T-cell (primary cell): ENCODE measurements at places on chromosomes 2 and 18.

- H3K36me3 ChIP-seq, result no peaks in the 10 kb centered on the region
- no peaks in the 10 kb centered on the region for H3K27me3 ChIP-seq
- H3K27ac ChIP-seq, result no peak overlapping the region
- peaks cover 9% of the 10 kb centered on the region for H3K4me1 ChIP-seq
Observed at GRCh38 chr2:207223051-207223450, 57.3 kb upstream of the KLF7 start.

- no peaks in the 10 kb centered on the region for H3K36me3 ChIP-seq
- no peak overlapping the region for H3K4me3 ChIP-seq
- DNase-seq, result no peak
Observed at GRCh38 chr2:99700482-99701398, 210.9 kb upstream of the REV1 start.

DNA sequence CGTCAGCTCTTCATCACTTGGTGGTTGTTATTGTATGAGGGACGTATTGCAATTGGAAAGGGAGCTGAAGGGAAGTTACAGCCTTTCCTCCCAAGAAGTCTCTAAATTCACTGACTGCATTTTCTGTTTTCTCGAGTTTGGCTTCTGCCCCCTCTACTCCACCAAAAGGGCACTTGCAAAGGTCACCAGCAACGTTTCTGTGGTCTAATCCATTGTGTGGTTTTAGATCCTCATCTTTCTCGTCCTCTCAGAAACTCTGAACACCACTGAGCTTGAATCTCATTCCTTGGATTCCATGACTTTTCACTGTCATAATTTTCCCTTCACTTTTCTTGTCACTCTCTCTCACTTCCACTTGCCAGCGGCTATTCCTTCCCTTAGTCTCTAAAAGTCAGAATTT lies 308.0 kb downstream of the AFF3 start:
- no peaks in the 10 kb centered on the region for H3K4me1 ChIP-seq
- peaks cover 3% of the 10 kb centered on the region for H3K27me3 ChIP-seq
- no peak overlapping the region for H3K27ac ChIP-seq
- no peak for DNase-seq

DNA sequence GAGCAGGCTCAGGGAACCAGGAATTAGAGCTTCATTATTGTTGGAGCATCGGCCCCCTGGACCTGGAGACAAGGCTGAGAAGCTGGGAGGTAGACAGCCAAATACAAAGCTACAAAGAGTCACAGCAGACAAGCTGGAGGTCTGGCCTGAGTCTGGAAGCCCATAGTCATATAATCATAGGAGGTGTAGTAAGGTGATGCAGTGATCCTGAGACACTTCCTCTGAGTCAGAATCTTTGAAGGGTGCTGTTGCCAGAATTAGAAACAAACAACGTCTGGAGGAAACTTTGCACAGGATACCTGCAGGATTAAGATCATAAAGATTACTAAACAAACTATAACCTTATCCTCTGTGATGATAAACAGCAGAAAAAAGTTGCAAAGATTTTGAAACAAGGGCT lies 213.8 kb downstream of the DSC3 start:
- H3K4me1 ChIP-seq, result no peaks in the 10 kb centered on the region
- H3K36me3 ChIP-seq, result no peaks in the 10 kb centered on the region
- H3K4me3 ChIP-seq, result no peak overlapping the region
- no peak overlapping the region for H3K27ac ChIP-seq
- DNase-seq, result no peak
- no peaks in the 10 kb centered on the region for H3K27me3 ChIP-seq

DNA sequence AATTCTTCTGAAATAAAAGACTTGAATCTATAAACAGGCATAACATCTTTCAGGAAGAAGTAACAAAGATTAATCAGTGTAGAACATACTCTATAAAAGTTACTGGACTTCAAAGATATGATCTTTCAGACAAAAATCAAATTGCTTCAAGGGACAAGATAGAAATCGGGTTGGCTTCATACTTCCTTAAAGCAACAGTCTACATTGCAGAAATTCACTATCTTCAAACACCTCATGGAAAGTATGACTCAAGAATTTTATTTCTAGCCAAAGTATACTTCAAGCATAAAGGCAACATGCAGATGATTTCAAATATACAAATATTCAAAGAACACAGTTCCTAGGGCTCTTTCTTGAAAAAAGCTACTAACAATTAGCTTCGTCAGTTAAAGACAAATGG lies 240.7 kb downstream of the SRBD1 start:
- no peaks in the 10 kb centered on the region for H3K36me3 ChIP-seq
- DNase-seq, result no peak
- peaks cover 2% of the 10 kb centered on the region for H3K27me3 ChIP-seq
- no peak overlapping the region for H3K4me3 ChIP-seq

- no peak for DNase-seq
- no peak overlapping the region for H3K4me3 ChIP-seq
- H3K4me1 ChIP-seq, result no peaks in the 10 kb centered on the region
- no peaks in the 10 kb centered on the region for H3K27me3 ChIP-seq
- no peaks in the 10 kb centered on the region for H3K36me3 ChIP-seq
- H3K27ac ChIP-seq, result no peak overlapping the region
Observed at GRCh38 chr18:13406736-13407135, 188.2 kb downstream of the LDLRAD4 start.

- H3K4me3 ChIP-seq, result no peak overlapping the region
- H3K27me3 ChIP-seq, result no peaks in the 10 kb centered on the region
- no peaks in the 10 kb centered on the region for H3K4me1 ChIP-seq
Observed at GRCh38 chr2:211730215-211730614, 808.4 kb downstream of the ERBB4 start.

DNA sequence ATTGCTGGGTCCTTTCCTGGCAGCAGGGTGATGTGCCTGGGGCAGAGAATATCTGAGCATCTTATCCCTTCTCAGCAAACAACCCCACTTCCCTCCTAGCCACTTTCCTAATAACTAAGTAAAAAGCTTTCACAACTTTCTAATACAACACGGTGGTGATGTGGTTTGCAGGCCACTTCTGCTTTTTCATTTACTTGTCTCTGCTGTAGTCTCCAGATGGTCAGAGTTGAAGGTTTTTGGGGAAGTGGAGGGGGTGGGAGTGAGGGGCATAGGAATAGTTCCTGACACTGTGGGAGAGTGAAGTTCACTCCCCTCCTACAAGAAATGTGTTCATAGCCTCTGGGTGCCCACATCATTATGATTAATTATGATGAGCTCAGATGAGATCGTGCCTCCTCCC lies 11.6 kb downstream of the OXER1 start:
- H3K4me1 ChIP-seq, result no peaks in the 10 kb centered on the region
- H3K36me3 ChIP-seq, result peaks cover 15% of the 10 kb centered on the region
- no peaks in the 10 kb centered on the region for H3K27me3 ChIP-seq
- H3K27ac ChIP-seq, result no peak overlapping the region
- H3K4me3 ChIP-seq, result no peak overlapping the region
- no peak for DNase-seq

DNA sequence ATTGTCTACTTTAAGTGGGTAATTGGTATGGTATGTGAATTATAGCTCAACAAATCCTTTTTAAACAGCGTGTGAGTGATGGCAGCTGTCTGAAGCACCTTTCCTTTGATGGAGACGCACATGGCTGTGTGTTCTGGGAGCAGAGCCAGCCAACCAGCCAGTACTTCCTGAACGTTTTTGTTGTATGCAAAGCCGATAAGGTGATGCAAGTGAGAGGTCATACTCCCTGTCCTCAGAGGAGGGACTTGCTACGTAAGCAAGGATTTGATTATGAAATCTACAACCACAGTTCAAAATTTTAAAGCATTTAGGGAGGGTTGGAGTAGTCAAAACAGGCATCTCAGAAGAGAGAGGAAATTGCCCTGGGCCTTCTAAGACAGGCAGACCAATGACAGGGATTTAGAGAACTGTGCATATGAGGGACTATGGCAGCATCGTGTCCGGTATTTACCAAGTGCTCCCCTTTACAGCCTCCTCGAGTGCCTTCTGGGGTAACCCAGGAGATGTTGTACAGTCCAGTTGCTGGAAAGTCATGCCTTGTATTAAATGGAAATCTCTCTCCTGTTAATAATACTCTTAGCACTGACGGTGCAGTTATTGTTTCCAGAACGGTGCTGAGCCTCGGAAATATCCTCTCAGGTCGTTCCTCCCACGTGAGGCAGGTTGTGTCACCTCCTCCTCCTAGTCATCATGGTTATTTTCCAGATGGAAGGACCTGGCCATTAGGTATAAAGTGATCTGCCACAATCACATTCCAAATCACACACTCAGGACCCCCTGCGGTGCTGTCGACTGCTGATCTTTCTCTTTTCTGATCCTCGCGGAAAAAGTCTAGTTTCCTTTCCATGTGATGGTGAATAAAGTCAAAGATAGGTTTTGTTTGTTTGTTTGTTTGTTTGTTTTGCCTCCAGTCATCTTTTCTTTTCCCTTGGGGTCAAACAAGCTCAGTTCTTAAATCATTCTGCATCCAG lies 28.4 kb downstream of the ARHGEF4 start:
- no peaks in the 10 kb centered on the region for H3K27me3 ChIP-seq
- H3K4me3 ChIP-seq, result no peak overlapping the region
- H3K36me3 ChIP-seq, result no peaks in the 10 kb centered on the region
- H3K4me1 ChIP-seq, result no peaks in the 10 kb centered on the region
- H3K27ac ChIP-seq, result no peak overlapping the region

- no peak overlapping the region for H3K27ac ChIP-seq
- no peaks in the 10 kb centered on the region for H3K36me3 ChIP-seq
- no peak overlapping the region for H3K4me3 ChIP-seq
- H3K27me3 ChIP-seq, result peaks cover 20% of the 10 kb centered on the region
Observed at GRCh38 chr2:207763303-207763917, 6.3 kb downstream of the FZD5 start.

DNA sequence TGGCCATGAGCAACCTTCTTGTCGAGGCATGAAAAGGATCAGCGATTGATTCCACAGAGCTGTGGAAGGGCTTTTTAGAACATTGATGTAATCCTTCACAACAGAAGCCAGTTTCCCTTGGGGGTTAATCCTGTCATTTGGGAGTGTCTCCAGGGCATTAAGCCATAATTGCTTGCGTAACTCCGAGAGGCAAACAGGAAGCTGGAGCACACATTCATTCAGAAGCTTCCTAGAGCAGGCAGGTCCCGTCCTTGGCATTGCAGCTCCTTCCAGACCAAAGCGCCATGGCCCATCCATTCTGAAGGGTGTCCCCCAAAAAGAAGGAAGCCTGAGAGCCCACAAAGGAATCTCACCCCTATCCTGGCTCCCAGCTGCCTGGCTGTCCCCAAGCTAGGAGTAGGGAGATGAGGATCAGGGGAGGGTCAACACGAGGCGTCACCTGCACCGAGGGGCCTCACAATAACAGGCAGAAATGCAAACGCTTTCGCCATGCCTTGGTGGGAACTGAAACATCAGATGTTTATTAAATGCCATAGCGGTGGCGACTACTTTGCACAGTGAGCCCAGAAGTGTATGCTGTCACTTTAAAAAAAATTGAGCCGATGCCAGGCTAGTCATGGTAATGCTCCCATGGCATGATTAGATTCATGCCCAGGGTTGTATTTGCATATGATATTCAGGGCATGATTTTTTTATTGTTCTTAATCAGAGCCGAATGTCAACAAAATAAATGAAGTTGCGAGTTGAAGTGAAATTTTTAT lies 339.4 kb downstream of the BCL11A start:
- H3K4me1 ChIP-seq, result no peaks in the 10 kb centered on the region
- no peak overlapping the region for H3K4me3 ChIP-seq
- no peaks in the 10 kb centered on the region for H3K36me3 ChIP-seq
- no peak overlapping the region for H3K27ac ChIP-seq
- DNase-seq, result no peak
- H3K27me3 ChIP-seq, result no peaks in the 10 kb centered on the region

DNA sequence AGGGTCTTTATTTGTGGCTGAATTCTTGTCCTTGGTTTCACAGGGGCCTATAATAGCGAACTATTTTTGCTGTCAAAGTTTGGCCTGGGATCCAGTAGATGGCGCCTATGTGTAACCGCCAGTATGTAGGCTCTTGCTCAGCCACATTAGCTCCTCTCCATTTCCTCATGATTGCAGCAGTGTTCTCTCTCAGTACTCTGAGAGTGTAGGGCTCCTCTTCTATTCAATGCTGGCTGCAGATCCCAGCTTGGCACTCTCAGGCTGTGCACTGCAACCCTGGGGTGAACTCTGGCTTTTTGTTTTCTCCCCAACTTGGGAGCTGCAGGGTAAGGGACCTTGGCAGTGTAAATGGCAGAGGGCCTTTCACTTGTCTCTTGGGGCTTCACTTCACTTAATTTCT lies 344.6 kb upstream of the CHAC2 start:
- no peak overlapping the region for H3K4me3 ChIP-seq
- DNase-seq, result no peak
- no peaks in the 10 kb centered on the region for H3K36me3 ChIP-seq
- H3K27ac ChIP-seq, result no peak overlapping the region
- H3K4me1 ChIP-seq, result no peaks in the 10 kb centered on the region

DNA sequence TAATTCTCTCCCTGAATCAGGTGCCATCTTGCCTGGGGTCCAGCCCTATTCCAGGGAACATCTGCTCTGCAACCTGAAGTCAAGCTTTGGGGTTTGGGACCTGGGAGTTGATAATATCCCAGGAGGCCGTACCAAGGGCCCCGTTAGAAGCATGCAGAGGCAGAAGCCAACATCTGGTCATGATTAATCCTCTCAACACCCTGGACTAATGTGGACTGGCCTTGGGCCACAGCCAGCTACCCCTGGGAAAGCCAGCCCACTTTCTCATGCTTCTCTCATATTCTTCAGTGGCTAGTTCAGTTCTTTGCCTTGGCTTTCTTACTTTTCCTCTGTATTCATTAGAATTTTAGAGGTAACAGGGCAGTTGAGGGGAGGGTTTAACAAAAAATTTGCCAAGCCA lies 515.6 kb upstream of the NRP2 start:
- H3K27me3 ChIP-seq, result no peaks in the 10 kb centered on the region

DNA sequence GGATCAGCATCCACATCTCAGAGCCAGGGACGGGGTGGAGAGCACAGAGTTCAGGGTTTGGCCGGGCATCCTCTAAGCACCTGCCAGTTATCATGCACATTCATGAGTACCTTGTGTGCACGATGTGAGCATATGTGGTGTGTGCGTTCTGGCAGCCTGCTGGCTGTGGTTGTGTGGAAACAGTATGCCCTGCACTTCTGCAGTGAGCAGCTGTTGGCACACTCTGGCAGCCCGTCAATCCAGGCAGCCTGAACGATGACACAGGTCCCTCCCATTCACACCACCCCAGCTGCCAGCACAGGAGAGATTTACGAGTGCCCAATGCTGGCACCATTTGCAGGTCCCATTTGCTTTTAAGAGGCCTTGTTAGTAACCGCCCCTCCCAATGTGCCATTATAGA lies 74.2 kb downstream of the CD8B2 start:
- H3K27ac ChIP-seq, result no peak overlapping the region
- H3K4me1 ChIP-seq, result peaks cover 3% of the 10 kb centered on the region
- no peak for DNase-seq
- H3K27me3 ChIP-seq, result no peaks in the 10 kb centered on the region
- H3K36me3 ChIP-seq, result no peaks in the 10 kb centered on the region

DNA sequence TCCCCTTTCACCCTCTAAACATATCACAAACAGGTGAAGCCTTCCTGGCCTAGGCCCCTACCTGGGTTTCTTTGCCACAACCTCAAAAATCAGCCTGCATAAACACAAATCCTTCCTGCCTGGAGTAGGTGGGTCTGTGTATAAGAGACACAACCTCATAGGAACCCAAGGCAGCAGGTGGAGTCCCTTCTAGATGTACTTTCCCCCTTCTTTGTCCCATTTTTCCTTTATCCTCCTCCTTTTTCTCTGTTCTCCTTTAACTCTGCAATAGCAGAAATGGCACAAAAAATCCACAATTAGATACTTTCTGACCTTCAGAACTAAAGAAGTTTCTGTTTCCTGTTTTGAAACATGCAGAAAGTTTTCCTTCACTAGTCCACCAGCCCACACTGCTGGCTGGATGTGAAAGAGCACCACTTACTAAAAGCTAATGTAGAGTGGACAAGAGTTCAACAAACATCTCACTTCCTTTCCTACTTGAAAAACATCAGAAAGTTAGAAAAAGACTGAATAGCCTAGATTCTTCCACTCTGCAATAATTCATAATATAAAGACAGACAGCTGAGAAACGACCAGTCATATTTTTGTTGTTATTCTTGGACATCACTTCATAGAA lies 11.2 kb downstream of the SLC40A1 start:
- H3K27ac ChIP-seq, result no peak overlapping the region
- no peaks in the 10 kb centered on the region for H3K36me3 ChIP-seq
- H3K27me3 ChIP-seq, result no peaks in the 10 kb centered on the region
- no peaks in the 10 kb centered on the region for H3K4me1 ChIP-seq
- no peak for DNase-seq
